ENCODE measurements at places on chromosomes 3 and 15.

DNA sequence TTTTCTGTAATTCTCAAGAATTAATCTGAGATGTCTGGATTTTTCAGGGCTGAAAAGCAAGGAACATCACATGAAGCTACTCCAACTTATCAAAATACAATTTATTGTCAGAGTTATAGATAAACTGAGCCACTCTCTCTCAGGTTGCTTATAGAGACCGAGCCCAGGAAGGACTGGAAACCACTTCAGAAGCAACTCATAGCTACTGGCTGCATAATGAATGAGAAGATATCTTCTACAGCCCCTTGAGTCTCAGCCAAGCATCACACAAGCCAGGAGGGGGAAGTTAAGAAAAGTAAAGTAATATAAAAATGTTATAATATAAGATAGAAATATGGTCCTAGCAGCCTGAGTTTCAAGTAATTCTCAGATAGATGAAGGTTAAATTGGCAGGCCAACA, 186.0 kb downstream of the TNIK start:
- no peak for DNase-seq

- no peak for DNase-seq
Observed at GRCh38 chr3:179072100-179072438, 460 bp upstream of the ZMAT3 start.

GRCh38 chr15:29398907-29399306, 129.3 kb upstream of the NSMCE3 start:
- no peak for DNase-seq

GRCh38 chr3:9878700-9879099, 1.4 kb downstream of the CIDEC start:
- no peak for DNase-seq
